ENCODE measurements at places on chromosomes 7 and 10.

GRCh38 chr7:129417073-129417472 lies 17.2 kb upstream of the STRIP2 start:
- no peak for DNase-seq

GRCh38 chr10:77317221-77317620 lies 320.4 kb downstream of the KCNMA1 start:
- peak; percentile 34 for DNase-seq

GRCh38 chr7:12110425-12110824 lies 100.7 kb upstream of the TMEM106B start:
- DNase-seq: no peak

DNA sequence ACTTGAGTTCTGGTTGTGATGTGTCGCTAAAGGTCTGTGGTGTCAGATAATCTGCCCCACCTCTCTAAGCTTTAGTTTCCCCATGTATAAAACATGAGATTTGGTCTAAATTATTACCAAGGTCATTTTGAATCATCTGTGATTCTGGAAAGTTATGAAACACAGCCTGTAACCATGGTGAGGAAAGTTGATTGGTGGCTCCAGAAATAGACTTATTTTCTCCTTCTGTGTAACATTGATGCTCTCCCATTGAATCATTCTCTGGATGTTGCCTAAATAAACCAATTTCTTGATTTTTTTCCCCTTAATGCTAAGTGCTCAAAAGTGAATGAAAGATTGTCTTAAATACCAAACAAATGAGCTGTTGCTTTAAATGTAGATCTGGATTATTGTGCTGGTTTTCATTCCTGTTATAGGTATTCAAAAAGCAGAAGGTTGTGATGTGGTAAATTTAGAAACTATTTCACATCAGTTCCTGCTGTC lies 30.0 kb upstream of the PCGF5 start:
- peak; percentile 16 for DNase-seq

- DNase-seq: no peak
These were observed 1.0 kb downstream of the SRGN start for GRCh38 chr10:69088801-69089501.

DNA sequence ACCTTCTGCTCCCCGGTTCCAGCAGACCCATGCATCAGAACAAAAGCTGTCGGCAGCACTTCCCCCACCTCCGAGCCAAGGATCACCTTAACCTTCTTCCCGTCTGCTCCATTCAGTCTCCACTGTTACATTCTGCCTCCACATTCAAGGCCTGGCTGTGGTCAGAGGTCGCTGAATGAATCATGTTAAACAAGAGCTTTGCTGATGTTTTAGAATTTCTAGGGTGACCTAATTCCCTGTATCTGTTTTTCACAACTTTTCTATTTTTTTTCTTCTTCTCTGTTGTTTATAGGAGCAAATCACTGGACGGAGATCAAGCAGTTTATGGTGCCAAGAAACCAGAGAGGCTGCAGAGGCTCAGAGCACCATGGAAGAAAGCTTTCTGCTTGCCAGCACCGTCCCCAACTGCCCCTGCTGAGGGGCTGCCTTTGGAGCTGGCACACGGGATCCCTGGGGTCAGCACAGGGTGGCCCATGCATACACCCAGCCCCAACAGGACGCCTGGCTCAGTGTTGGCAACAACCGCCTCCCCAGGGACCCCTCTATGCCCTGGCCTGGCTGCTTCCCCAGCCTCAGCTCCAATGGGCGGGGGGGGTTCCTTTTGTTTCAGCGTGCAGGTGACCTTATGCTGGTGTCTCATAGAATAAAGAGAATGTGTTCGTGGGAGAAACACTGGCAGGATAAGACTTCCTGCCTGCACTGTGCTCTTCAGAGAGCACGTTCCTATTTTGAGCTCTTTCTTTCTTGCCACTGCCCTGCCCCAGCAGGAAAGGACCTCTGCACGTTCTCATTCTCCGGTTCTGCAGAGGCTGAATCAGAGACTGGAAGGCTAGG lies 182.7 kb upstream of the LYZL2 start:
- peak; percentile 9 for DNase-seq

- no peak for DNase-seq
These were observed 168.6 kb upstream of the ZMIZ1 start for GRCh38 chr10:78899996-78900714.

DNA sequence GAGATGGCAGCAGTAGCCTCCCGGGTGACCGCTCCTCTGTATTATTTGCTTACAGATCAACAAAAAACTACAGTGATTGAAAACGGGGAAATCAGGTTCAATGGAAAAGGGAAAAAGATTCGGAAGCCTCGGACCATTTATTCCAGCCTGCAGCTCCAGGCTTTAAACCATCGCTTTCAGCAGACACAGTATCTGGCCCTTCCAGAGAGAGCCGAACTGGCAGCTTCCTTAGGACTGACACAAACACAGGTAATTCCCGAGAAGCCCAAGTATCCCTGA lies 2.2 kb downstream of the DLX6 start:
- DNase-seq: no peak

DNA sequence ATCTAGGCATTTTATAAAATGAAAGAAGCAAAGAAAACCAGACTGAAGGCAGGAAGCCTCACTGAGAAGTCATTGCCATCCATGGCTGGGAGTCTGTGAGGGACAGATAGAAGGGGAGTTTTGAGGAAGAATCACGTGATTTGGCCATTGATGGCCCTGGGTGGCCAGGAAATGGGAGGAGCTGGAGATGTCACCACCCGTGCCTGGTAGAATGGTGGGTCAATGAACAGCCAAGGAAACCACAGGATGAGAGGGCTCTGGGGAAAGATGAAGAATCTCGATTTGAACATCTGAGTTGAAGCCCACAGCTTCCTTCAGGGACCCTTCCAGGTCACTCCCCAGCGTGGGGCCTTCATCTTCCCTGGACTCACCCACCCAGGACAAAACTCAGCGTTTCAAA lies 103.3 kb upstream of the CHST15 start:
- DNase-seq: peak; percentile 11

GRCh38 chr7:98998821-98999725 lies 120.7 kb downstream of the TRRAP start:
- DNase-seq: no peak

- DNase-seq: peak; percentile 33
These were observed 1.9 kb downstream of the ACSL5 start for GRCh38 chr10:112375721-112376395.

- DNase-seq: no peak
These were observed 113.6 kb downstream of the TBXAS1 start for GRCh38 chr7:139942636-139943035.

GRCh38 chr7:143362131-143363015 lies at the start of gene FAM131B:
Gene FAM131B (minus strand): TSS chr7:143362713. CDS start chr7:143362603, 110 bp downstream.
- DNase-seq: no peak

DNA sequence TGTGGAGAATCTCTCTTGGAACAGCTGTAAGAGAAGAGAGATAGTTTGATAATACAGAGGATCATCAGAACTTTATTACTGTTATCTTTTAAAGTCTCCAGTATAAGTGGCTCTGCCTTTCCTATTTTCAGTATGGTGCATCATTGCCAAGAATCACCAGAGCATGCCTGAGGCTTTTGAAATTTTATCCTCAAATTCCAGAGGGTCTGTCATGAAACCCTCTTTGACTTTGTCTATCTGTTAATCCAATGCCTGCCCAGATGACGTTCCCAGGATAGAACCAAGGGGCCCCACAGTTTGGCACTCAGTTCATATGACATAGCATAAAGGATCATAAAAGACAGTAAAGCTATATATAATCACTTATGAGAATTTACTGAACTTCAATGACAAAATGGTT lies 35.3 kb upstream of the SEMA3C start:
- no peak for DNase-seq
